ENCODE measurements at places on chromosomes 4 and X.

- DNase-seq, result no peak
Observed at GRCh38 chr4:173272996-173273395, 61.2 kb downstream of the HMGB2 start.

- no peak for DNase-seq
Observed at GRCh38 chrX:24761306-24761705, 67.6 kb downstream of the POLA1 start.

DNA sequence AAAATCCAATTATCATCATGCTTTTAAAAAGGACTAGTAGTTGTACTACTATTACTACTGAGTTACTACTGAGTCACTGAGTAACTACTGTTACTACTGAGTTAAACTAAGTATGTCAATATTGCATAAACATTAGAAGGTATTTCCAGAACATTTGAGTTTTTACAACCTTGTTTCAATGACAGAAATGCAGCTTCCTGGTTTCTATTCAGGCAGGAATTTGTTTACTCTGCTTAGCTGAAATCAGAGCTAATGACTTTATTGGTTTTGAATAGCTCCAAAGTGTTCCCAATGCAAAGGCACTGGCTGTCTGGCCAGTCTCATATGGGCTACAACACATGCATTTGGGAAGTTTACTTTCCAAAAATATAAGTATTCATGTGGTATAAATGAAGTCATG, 12.0 kb downstream of the RPS6KA6 start:
- no peak for DNase-seq

DNA sequence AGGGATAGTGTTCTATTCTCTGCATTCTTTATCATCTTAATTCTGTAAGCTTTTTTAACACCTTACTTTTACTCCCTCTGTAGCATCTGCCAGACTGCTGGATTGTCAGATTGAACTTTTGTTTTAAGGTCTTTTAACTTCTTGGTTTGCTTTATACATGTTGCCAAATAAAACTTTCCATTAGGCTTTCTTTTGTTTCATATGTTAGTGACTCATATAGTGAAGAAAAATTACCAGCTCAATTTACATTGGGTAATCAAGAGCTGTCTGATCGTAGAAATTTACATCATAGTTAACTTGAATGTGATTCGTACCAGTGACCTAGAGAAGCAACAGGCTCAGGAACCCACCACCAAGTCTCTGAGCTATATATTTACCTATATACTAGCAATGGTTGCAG, 28.5 kb upstream of the KLHL4 start:
- no peak for DNase-seq

- no peak for DNase-seq
Observed at GRCh38 chr4:177177541-177178081, 132.1 kb upstream of the NEIL3 start.

- DNase-seq, result no peak
Observed at GRCh38 chr4:174810834-174811233, 18.2 kb downstream of the GLRA3 start.
